ENCODE measurements at places on chromosomes 6 and 20.

DNA sequence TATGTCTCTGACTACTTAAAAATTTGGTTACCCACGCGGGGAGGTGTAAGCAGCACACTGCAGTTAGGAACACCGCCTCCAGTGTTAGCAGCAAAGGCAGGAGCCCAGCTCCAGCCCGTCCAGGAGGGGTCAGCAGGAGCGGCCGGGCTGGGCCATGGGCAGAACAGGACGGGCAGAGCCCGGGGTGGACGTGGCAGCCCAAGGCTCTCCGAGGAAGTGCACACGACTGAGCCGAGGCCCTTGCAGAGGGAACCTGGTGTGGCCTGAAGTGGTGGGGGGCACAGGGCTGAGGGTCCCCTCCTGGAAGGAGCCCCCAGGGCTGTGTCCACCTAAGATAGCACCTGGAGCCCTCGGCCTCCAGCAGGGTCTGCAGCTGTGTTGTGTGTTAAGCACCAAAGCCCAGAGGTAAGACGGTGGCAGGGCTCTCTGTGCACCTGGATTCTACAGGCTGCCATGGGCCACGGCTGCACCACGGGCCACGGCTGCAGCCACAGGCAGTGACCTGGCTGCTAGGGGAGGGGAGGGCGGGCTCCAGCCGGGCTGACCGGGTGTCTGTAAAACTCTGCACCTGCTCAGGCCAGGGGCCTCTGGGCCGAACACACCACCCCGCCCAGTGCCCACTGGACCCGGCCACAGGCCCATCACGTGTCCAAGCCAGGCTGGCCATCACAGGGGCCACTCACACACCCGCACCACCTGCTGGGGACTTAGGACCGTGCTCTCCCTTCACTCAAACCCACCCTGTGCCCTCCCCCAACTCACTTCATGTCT lies 6.6 kb downstream of the SLC2A4RG start:
- no peak for DNase-seq

- peak; percentile 4 for DNase-seq
These were observed 34.6 kb downstream of the HDAC2 start for GRCh38 chr6:113936093-113936934.

- DNase-seq: peak; percentile 64
These were observed 13.6 kb downstream of the GLP1R start for GRCh38 chr6:39062014-39062740.

DNA sequence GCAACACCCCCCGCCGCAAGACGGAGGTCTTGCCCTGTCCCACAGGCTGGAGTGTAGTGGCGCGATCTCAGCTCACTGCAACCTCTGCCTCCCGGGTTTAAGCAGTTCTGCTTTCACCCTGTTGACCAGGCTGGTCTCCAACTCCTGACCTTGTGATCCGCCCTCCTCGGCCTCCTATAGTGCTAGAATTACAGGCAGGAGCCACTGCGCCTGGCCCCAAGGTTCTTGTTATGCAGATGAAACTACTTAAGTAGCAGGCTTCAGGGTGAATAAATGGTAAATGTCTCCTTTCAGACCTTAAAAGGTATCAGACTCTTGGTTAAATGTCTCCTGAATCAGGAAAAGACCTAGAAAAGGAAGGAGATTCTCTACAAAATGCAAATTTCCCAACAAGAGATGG lies 95.4 kb upstream of the TMEM181 start:
- no peak for DNase-seq

DNA sequence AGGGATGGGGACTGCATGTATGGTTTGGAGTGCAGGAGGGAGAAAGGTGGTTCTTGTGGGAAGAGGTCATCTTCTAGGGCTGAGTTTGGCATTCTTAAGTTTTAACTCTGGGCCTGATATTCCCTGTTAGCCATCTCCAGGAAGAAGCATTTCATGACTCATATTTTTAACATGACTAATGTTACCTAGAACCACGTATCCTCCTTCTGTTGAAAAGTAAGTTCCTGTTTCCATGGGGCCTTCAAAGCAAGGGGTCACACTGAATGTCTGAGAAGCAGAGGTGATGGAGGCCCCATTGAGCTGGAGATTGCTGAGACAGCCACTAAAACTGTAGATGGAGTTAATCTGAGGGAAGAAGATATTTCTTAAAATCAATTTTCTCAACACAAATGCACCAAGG lies 30.2 kb downstream of the FAM229B start:
- DNase-seq: no peak

- DNase-seq: no peak
These were observed 111.2 kb downstream of the TRERF1 start for GRCh38 chr6:42340511-42340910.

GRCh38 chr6:163539101-163539762 lies 124.7 kb downstream of the QKI start:
- no peak for DNase-seq

DNA sequence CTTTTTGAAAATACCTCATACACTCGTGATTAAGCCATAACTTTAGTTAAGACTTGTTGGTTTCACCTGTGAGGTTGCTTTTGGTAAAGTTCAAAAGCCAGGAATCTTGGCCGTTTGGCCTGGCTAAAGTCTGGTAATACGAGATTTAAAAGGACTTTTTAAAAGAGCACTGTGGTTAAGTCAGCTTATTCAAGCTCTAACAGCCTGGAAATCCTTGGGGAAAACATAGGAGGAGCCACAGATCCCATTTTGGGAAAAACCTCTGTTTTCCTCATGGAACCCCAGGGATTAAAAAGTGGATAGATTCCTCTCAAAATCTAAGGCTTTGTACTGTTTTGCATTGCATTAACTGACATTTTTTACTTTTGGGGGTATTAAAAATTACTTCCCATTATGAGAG lies 13.7 kb upstream of the SLC22A16 start:
- DNase-seq: no peak

DNA sequence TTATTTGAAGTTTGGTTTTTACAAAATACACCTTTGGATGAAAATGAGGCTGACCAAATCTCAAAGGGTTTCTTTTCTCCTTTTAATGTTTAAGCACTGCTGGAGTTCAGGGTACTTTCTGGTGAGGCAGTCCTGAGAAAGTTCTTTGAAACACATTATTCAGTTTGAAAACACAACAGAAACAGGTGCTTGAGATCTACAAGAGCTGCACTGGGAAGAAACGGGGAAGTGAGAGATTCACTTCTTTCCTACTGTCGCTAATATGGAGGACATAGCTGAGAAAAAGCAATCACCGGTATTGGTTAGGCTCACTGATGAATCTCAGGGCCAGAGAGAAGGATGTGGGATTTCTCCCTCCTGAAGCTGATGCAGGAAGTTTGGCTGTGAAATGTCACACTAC lies 22.9 kb upstream of the TMEM170B start:
- no peak for DNase-seq

DNA sequence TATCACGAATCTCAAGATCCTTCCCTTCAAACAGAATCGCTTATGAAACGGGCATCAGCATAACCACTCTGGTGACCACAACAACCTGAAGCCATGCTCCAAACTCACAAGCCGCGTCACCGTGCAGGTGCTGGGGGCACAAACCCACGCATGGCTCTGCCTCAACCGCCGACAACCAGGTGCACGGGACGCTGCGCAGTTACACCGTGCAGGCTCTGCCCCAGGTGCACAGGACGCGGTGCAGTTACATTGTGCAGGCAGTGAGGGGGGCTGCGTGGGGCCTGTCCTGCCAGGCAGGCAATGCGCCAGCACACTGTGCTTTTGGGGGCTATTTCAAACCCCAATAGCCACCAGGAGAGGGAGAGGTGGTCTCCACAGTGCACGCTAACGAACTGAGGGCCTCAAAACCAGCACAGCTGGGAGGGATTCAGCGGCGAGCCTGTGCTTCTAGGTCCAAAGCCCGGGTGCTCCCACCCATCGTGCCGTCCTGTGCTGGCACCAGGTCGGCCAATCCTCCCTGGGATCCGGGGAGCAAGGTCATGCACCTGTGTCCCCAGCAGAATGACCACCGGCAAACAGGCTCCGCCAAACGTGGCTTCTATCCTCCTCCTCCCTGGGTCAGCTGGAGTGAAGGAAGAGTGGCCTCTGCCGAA lies 35.8 kb downstream of the ZBTB46 start:
- no peak for DNase-seq

GRCh38 chr6:105806486-105806920 lies 279.6 kb upstream of the PRDM1 start:
- DNase-seq: no peak

- no peak for DNase-seq
These were observed 20.6 kb downstream of the JARID2 start for GRCh38 chr6:15266423-15266996.

GRCh38 chr6:150382171-150382570 lies 13.4 kb downstream of the IYD start:
- DNase-seq: no peak

GRCh38 chr20:31894980-31895675 lies 24.7 kb downstream of the TTLL9 start:
- no peak for DNase-seq

DNA sequence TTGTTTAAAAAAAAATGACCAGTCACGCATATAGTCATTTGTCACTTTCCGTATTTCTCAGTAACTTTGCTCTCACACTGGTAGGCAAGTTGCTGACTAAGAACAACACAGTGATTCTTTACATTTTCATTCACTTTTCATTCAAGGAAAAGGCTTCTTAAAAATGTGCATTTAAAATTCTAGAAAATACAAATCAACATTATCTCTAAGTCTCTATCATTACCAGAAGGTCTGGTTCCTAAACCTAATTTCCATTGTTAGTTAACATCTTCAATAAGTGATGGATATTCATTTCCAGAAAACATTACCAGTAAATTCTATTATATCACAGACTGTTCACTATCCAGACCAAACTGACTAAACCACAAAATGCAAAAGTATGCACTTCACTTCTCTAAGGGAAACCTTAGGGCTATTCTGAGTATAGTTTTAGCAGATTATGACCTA lies 115.3 kb downstream of the AHI1 start:
- DNase-seq: no peak

- no peak for DNase-seq
These were observed 177.3 kb downstream of the CARMIL1 start for GRCh38 chr6:25456249-25457040.

GRCh38 chr6:160298121-160298520 lies 39.5 kb upstream of the SLC22A2 start:
- no peak for DNase-seq

GRCh38 chr20:32610472-32611218 lies 25.5 kb upstream of the NOL4L start:
- peak; percentile 69 for DNase-seq
